ENCODE measurements at places on chromosomes 16 and 17.
A peak's percentile ranks its signal among the peaks of the same experiment; 100 is the strongest.

DNA sequence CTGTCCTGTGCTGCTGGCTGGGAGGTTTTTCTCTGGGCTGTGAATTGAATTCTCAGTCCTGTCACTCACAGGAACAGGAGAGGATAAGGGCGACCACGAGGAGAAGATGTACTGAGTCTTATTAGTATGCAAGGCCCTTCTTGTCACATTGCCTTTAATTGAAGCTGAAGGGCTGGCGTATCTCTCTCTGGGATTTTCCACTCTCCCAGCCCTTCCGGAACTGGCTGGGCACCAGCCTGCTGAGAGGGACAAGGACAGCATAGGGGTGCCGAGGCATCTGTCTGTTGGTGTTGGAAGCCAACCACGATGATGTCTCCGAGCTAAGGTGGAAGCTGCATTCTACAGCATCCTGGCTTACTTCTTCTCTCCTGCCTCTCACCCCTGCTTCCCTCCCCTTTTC is 33.2 kb downstream of the GPRC5B start:
- DNase-seq, result no peak

DNA sequence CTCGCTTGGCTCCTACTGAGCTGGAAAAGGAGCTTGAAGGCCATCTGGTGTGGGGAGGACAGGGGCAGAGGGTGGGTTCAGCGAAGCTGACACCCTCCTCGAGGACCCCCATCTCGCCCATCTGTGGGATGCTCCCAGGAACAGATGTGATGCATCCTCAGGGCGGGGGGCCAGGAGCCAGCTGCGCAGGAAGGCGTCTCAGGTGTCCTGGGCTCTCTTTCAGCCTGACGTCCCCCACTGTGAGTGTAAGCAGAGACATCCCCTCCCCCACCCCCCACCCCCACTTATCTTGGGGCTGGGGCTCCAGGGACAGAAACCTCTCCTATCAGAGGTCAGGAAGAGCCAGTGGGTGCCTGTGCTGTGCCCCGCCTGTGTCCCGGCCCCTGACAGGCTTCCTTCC is 16.2 kb downstream of the KIF19 start:
- DNase-seq, result no peak

DNA sequence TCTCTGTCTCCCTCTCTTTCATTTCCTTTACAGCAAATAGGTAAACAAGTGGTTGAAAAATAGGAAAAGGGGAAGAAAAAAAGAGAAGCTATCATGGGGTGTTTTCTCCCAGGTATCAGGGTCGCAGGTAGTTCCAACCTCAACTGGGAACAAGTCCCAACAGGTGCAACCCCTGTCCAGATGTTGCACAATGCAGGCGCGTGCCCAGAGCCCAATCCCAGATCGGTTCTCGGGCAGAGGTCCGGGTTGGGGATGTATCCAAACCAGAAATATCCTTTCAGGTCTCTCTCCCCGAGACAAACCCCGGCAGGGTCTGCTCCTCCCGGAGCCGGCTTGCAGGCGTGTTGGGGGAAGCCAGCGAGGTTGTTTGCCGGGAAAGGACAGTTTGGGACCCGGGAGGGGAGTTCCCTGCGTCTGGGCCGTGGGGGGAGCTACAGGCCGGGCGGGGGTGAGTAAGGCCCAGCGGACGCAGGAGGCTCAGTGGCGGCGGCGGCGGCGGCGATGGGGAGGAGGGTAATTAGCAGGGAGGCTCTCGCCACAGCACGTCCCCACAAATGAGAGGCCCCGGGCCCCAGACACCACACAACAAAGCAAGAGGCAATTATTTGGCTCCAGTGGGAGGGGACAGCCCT is 21.2 kb upstream of the SP6 start:
- no peak for DNase-seq

GRCh38 chr16:11078812-11079459 is 134.6 kb downstream of the CLEC16A start:
- no peak for DNase-seq

DNA sequence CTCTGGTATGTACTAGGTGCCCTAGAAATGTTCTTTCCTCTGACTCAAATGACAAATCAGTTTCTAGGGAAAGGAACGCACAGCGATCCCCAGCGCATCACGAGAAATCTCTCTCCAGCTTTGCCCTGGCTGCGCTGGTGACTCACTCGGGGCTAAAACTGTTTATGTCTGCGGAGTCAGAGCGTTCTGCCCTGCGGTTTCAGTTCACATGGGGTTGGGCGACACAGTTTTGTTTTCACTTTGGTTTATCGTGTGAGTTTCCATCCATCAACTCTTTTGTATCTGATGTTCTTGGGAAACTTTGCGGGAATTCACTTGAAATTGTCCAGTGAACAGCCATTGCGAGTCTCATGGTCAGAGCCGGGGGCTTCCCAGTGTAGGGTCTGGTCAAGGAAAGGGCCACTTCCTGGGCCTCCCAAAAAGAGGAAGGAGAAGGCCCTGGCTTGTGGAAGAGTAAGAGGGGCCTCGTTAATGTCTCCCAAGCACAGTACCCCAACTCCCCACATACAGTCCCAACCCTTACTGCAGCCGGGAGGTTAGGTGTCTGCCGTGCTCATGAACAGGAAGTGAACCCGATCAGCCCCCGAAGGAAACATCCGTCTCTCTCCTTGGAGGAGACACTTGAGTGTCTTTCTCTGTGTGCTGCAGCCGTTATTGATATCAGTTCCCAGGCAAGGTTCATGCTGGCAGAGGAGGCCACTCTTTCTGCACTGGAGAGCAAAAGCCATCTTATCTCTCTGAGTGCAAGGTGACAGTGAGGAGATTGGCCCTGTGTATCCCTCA is 643.2 kb downstream of the WWOX start:
- DNase-seq, result peak; percentile 67

DNA sequence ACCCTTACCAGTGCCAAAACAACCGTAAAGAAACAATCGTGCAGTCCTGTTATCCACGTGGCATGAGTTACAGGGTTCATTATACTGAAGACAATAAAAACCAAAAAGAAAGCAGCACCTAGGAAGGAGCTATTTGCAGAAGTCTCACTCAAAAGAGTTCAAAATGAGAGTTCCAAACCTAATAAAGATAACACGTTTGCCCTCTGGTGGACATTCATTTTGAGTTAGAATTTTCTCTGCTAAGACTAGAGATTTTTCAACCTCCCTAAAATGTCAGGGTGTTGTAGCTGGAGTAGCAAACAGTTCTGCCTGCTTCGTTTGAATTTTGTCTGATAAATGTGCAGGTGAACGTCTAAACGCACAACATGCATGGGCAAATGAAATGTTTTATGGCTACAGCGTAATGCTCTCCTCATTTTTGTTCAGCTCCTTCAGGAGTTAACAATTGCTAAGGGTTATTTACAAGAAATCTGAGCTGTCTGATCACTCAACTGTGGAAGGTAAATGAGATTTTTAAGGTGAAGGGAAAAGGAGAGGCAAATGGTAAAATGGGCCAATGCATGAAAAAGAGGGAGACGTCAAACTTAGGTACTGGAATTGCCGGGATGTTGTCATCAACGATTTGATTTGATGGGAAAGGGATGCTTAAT is 1067.9 kb upstream of the EEF2KMT start:
- DNase-seq, result no peak

DNA sequence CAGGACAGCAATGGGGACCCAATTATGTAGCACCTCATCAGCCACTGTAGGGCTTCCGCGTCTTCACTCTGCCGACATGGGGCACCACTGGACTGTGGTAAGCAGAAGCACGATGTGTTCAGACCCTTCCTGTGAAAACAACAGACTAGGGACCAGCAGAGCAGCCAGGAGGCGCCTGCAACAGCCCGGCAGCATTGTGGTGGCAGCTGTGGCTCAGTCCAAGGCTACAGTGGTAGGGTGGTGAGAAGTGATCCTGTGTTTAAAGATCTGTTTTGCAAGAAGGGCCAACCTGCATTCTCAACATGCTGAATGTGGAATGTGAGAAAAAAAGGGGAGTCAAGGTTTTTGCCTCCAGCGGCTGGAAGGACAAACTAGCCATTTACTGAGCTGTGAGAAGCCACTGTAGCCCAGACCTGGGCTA is 80.8 kb downstream of the GAS7 start:
- DNase-seq, result no peak

GRCh38 chr16:81636298-81636993 is 142.6 kb upstream of the PLCG2 start:
- no peak for DNase-seq

DNA sequence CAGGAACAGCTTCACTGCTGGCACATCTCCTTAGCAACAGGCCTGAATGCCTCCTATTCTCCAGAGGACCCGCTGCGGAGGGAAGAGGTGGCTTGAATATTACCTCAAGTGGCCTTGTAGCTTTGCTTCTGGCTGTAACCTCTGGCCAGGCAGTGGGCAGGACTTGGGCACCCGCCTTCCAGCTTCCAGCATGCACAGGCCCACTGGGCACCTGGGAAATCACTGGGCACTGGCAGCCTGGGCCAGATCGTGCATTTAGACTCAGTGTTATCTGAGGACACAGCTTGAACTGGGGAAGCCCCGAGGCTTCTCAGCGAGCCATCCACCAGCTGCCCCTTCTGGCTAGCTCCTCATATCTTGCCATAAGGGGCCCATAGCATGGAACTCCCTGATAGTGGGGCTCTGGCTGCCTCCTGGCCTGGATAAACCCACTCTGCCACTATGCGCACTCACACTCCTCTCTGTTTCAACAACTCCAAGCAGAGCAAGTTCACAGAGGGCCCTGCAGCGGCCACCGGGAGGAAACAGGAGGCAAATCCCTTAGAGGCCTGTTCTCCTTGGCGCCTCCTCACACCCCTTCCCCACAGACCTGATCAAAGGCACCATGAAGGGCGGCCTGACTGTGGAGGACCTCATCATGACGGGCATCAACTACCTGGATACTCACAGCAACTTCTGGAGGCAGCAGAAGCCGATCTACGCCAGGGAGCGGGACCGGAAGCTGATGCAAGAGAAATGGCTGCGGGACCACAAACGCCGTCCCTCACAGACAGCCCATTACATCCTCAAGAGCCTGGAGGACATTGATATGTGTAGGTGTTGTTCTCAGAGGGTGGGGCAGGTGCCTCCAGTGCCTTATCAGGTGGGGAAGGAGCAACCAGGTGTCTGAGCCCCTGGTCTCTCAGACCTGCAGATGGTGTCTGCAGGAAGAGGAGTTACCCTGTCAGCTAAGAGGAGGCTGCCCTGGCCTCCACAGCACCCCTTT is 7.8 kb downstream of the ODAD4 start:
- no peak for DNase-seq

GRCh38 chr17:82648742-82649331 is 593 bp upstream of the WDR45B start:
- DNase-seq, result no peak

GRCh38 chr16:24309258-24310142 is 53.4 kb downstream of the CACNG3 start:
- DNase-seq, result no peak

DNA sequence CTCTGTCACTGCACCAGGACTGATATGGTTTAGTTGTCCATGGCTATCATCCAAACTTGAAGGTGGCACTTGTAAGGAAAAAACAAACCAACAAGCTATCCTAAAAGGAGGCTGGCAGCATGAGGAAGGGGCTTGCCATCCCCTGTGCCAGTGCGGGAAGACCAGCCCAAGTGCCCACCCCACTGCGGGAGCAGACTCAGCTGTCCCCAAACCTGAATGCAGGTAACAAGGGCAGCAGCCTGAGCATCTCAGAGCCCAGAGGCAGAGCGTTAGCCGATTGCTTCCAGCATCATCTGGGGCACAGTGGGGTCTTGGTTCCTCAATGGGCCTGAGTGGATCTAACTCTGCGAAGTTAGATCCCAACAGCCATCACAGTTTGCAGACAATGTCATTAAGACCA is 29.2 kb upstream of the C16orf78 start:
- no peak for DNase-seq

GRCh38 chr16:49365711-49366509 is 7.7 kb upstream of the C16orf78 start:
- no peak for DNase-seq

DNA sequence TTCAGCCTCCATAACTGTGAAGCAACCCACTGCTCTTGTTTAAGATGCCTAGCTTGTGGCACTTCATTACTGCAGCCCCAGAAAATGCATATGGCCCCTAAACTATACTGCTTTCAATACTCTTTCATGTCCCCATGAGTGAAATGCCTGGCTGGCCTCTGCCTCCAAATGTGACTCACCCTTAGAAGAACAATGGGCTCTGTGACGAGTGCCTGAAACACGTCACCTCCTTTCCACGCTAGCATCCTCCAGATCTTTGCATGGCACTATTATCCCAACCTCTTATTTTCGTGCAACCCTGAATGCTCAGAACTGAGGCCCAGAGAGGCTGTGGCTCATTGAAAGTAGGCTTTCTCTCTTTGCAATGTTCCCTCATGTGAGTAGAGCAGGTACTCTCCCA is 233.1 kb downstream of the CBLN1 start:
- DNase-seq, result no peak

GRCh38 chr17:37179893-37180292 is 195.9 kb upstream of the C17orf78 start:
- no peak for DNase-seq

DNA sequence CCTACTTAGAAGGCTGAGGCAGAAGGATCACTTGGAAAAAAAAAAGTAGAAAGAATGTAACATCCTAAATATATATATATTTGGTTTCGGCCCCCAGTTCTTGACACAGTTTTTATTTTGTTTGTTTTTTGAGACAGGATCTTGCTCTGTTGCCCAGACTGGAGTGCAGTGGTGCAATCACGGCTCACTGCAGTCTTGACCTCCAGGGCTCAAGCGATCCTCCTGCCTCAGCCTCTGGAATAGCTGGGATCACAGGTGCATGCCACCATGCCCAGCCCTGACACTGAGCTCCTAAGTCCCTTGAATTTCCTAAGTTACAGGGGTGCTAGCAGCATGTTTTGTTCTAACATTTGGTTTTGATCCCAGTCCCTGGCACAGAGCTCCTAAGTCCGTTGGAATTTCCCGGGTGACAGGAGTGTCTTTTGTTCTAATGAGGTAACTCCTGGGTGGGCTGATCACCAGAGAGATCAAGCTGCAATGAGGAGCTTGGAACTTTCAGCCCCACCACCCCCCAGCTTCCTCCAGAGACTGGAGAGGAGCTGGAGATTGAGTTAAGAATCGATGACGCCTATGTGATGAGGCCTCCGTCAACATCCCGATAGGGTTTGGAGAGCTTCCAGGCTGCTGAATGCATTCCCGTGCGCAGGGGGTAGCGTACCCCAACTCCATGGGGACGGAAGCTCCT is 20.0 kb downstream of the MXRA7 start:
- no peak for DNase-seq

GRCh38 chr17:82343560-82343959 is 10.0 kb upstream of the SECTM1 start:
- no peak for DNase-seq

- DNase-seq, result no peak
Observed at GRCh38 chr17:65797809-65798208, 236.4 kb upstream of the AXIN2 start.

- DNase-seq, result no peak
Observed at GRCh38 chr17:43468691-43469139, 15.1 kb upstream of the DHX8 start.

Measured in activated CD4-positive, alpha-beta T cell treated with anti-CD3 and anti-CD28 coated beads for 1 hour (primary cell).